ENCODE measurements at places on chromosomes 6 and 20. TPM values are rescaled to one million over a fixed set of nuclear protein-coding genes. Genes with fewer than 3 reads are reported as not detected.

GRCh38 chr6:43193929-43194328, 11.9 kb downstream of the CUL9 start:
- no peak overlapping the region for H3K27ac ChIP-seq
- no peak overlapping the region for H3K4me3 ChIP-seq
- H3K4me1 ChIP-seq: no peaks in the 10 kb centered on the region

Gene CYP24A1
- total RNA-seq: 7.1 TPM

Gene PSMB9
- 5.7 TPM for total RNA-seq

Gene GSTA1
- 175 TPM for total RNA-seq

Gene KHDRBS2
- 3.9 TPM for total RNA-seq

- peak overlapping the region; percentile 92 for H3K27ac ChIP-seq
- H3K4me3 ChIP-seq: peak overlapping the region; percentile 66
- DNase-seq: no peak
- peaks cover 54% of the 10 kb centered on the region for H3K4me1 ChIP-seq
- no peaks in the 10 kb centered on the region for H3K27me3 ChIP-seq
Observed at GRCh38 chr20:50107796-50108331, 5.1 kb downstream of the UBE2V1 start.

Gene RBL1
- 7.6 TPM for total RNA-seq

- H3K4me1 ChIP-seq: peaks cover 25% of the 10 kb centered on the region
- peaks cover 3% of the 10 kb centered on the region for H3K27me3 ChIP-seq
- H3K27ac ChIP-seq: peak overlapping the region; percentile 97
- H3K36me3 ChIP-seq: peaks cover 10% of the 10 kb centered on the region
- H3K4me3 ChIP-seq: peak overlapping the region; percentile 80
- no peak for DNase-seq
Observed at GRCh38 chr6:53926505-53926904, 131.7 kb downstream of the LRRC1 start.

DNA sequence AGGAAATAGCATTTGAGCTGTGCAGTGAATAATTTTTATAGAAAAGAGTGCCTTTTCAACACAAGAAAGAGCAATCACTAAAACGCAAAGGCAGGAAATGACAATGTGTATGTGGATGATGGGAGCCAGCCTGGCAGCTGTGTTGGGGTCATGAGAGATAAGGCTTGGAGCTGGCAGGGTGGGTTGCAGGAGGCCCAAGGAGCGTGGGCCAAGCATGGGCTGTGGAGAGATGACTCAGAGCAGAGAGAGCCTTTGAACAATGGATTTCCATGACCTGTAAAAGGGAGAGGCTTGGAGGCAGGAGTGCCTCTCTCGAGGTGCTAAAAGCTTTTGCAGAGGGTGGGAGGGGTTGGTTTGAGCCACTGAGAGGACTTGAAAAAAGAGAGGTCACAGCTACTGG, 6.6 kb upstream of the TBC1D7 start:
- DNase-seq: no peak
- H3K27me3 ChIP-seq: no peaks in the 10 kb centered on the region
- no peak overlapping the region for H3K27ac ChIP-seq
- peaks cover 13% of the 10 kb centered on the region for H3K4me1 ChIP-seq

- peaks cover 39% of the 10 kb centered on the region for H3K27me3 ChIP-seq
- H3K4me1 ChIP-seq: peaks cover 37% of the 10 kb centered on the region
- H3K4me3 ChIP-seq: no peak overlapping the region
- DNase-seq: no peak
Observed at GRCh38 chr6:36805096-36805797, 34.0 kb downstream of the CPNE5 start.

Gene PI16
- not detected for total RNA-seq

GRCh38 chr20:16761305-16761829, 13.2 kb downstream of the OTOR start:
- no peaks in the 10 kb centered on the region for H3K27me3 ChIP-seq
- peak overlapping the region; percentile 69 for H3K4me3 ChIP-seq
- no peak for DNase-seq
- peaks cover 26% of the 10 kb centered on the region for H3K4me1 ChIP-seq
- H3K36me3 ChIP-seq: no peaks in the 10 kb centered on the region

Gene KCNQ5
- total RNA-seq: 1.7 TPM

Gene LY6G6C
- total RNA-seq: 2.5 TPM

DNA sequence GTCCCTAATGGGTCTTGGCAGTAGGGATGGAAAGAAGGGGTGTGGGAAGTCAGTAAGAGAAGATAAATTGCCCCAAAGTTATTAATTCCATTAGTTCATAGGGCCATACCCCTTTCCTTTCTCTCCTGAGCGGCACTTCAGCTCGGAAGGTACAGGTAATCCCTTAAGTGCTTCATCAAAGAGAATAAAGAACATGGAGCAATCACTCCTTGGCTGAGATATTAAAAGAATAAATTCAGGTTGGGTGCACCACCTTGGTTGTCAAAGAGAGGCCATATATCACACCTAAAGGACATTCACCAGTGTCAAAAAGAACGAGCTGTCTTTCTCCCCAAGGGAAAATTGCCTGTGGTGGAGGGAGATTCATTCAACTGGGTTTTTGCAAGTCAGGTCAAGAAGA, 87.5 kb downstream of the EDN3 start:
- no peak for DNase-seq
- peaks cover 12% of the 10 kb centered on the region for H3K4me1 ChIP-seq
- H3K4me3 ChIP-seq: no peak overlapping the region
- no peaks in the 10 kb centered on the region for H3K36me3 ChIP-seq
- H3K27me3 ChIP-seq: peaks cover 3% of the 10 kb centered on the region

GRCh38 chr6:135861189-135861588, 9.7 kb downstream of the PDE7B start:
- H3K27ac ChIP-seq: no peak overlapping the region
- no peaks in the 10 kb centered on the region for H3K27me3 ChIP-seq
- peaks cover under 1% of the 10 kb centered on the region for H3K4me1 ChIP-seq
- DNase-seq: no peak

DNA sequence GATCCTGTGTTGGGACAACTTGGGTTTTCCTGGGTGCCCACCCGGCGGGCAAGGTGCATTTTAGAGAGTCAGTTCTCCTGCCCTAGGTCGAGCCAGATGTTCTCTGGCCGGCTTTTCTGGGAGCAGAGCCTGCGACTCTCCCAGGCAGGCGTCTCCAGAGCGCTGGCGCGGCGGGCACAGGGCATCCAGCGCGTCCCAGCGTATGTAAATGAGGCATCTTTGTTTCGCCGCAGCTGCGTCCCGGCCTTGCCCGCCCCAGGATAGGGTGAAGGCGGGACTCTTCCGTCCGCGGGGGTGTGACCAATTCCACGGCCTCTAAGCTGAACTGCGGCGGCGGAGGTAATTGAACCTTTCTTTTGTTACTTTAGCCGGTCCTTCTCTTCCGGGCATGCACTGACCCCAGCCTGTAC, 9.1 kb downstream of the GRIK2 start:
- peaks cover 19% of the 10 kb centered on the region for H3K4me1 ChIP-seq
- H3K27me3 ChIP-seq: peaks cover 86% of the 10 kb centered on the region
- H3K36me3 ChIP-seq: no peaks in the 10 kb centered on the region
- H3K4me3 ChIP-seq: peak overlapping the region; percentile 86
- no peak for DNase-seq

DNA sequence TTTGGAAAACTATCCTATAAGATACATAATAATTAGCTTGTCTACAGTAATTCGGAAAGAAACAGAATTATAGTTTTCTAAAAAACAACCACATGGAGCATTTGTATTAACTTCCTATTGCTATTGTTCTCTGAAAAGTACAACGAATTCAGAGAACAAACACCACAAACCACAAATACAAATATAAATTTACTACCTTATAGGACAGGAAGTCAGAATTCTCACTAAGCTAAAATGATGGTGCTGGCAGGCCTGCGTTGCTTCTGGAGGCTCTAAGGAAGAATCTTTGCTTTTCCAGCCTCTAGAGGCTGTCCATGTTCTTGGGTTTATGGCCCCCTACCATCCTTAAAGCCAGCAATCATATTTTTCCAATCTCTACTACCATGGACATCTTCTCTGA, 173.6 kb upstream of the TCF21 start:
- H3K4me1 ChIP-seq: no peaks in the 10 kb centered on the region
- no peaks in the 10 kb centered on the region for H3K36me3 ChIP-seq
- H3K4me3 ChIP-seq: no peak overlapping the region
- no peak for DNase-seq

GRCh38 chr6:82904860-82905259, 160.8 kb downstream of the UBE3D start:
- H3K27ac ChIP-seq: no peak overlapping the region
- peaks cover 17% of the 10 kb centered on the region for H3K4me1 ChIP-seq
- H3K36me3 ChIP-seq: no peaks in the 10 kb centered on the region
- H3K4me3 ChIP-seq: no peak overlapping the region

GRCh38 chr6:85252552-85252951, 197.3 kb upstream of the NT5E start:
- H3K36me3 ChIP-seq: no peaks in the 10 kb centered on the region
- no peak overlapping the region for H3K4me3 ChIP-seq

DNA sequence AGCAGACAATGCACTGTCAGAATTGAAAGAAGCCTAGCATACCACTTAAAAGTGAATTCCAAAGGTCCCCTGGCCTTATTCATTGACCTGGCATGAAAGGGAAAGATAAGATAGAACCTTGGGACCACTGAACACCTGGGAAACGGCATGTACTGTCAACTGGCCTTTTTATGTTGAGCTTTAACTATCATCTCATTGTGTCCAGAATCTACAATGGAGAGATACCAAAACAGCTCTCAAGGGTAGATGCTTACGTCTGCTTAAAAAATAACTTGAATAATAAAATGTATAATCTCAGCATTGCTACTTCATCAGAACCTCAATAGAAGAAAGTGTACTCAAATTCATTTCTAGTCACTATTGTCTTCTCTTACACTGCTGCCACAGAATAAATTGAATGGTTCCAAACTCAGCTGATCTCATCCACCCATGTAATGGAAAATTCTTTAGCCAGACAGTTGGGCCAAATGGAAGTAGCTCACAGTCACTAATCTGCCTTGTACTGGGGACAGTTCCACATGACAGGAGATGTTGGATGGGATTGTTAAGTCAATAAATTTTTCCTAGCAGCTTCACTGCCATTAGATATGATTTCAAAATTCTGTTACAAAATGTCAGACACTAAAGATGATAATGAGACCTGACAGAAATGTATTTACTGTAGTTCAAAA, 93.8 kb downstream of the MLIP start:
- DNase-seq: no peak
- no peak overlapping the region for H3K27ac ChIP-seq
- no peak overlapping the region for H3K4me3 ChIP-seq

DNA sequence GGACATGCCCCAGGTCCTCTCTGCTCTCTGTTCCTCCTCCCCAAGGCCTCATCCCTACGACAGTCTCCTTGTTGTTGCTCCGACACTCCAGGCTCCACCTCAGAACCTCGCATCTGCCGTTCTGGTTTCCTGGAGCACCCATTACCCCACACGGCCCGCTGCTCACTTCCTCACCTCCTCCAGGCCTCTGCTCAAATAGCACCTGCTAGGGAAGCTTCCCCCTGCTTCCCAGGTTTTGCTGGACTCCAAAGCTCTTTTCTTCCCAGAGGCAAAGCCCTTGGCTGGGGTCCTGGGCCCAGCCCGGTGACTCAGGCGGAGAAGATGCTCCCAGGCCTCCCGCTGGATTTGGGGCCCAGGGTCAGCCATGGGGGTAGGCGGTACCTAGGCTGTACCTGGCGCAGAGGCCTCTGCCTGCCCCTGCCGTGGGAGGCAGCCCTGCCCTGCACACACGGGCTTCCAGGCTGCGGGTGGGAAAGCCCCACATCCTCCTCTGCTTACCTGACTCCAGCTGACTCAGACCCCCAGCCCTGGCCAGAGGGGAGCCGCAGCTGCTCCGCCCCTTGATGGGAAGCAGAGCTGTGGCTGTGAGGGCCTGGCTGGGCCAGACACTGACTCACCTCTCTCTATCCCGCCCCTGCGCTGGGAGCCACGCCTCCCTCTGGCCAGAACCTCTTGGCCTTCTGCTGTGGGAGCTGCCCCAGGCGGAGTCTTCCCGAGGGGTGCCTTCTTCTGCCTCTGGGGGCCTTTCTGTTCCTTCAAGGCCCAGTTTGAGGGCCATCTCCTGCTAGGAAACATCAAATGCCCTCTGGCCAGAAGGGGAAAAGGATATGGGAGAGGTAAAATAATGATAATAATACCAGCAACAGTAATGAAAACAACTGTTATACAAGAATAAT, 130.5 kb downstream of the CEBPB start:
- DNase-seq: no peak
- peaks cover 12% of the 10 kb centered on the region for H3K4me1 ChIP-seq
- H3K27me3 ChIP-seq: peaks cover 7% of the 10 kb centered on the region

DNA sequence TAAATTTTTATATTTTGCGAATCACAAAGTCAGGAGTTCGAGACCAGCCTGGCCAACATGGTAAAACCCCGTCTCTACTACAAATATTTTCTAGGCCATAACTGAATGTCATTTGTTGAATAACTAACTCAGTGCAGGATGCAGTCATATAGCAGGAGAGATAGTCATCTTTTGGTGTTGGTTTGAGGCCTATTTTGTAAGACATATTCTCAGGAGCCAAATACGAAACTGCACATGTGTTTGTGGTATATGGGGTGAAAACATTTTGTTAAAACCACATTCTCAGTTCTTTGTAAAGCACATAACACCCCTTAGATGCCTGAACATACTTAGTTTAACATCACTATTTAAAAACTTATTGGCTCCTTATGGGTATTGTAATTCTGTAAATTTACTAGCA, 4.7 kb upstream of the ENPP5 start:
- H3K4me3 ChIP-seq: no peak overlapping the region
- no peak overlapping the region for H3K27ac ChIP-seq
- no peak for DNase-seq
- H3K36me3 ChIP-seq: no peaks in the 10 kb centered on the region
- no peaks in the 10 kb centered on the region for H3K4me1 ChIP-seq

GRCh38 chr20:18279242-18279641, 9.1 kb upstream of the ZNF133 start:
- H3K4me3 ChIP-seq: no peak overlapping the region
- H3K27ac ChIP-seq: no peak overlapping the region
- H3K36me3 ChIP-seq: no peaks in the 10 kb centered on the region
- H3K27me3 ChIP-seq: peaks cover 49% of the 10 kb centered on the region
- no peak for DNase-seq

- no peak for DNase-seq
- H3K27ac ChIP-seq: peak overlapping the region; percentile 93
- peaks cover 19% of the 10 kb centered on the region for H3K4me1 ChIP-seq
- H3K27me3 ChIP-seq: no peaks in the 10 kb centered on the region
- no peak overlapping the region for H3K4me3 ChIP-seq
- no peaks in the 10 kb centered on the region for H3K36me3 ChIP-seq
Observed at GRCh38 chr6:135850882-135851281, 619 bp upstream of the PDE7B start.

Gene DNAH8
- 0.05 TPM for total RNA-seq

Gene PACRG
- total RNA-seq: 5.6 TPM

DNA sequence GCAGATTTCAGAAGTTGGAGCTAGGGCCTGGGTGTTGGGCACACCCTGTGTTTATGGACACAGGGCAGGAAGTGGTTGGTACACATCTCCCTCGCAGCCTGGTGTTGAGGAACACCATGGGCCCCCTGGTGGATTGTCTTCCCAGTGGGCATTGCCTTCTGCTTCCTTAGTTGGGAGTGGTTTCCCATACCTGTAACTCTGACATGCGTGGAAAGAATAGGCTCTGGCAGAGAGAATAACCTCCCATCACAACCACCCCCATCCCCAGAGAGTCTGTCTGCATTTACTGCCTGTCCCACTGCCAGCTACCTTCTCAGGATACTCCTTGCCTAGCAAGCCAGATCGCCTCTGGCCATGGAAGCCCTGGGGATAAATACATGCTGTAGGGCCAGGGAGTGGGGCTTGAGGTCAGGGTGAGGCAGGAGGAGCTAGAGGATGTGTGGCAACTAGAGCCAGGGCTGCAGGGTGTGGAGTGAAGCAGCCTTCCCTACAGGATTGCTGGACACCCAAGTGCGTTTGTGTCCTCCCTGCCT, 14.7 kb downstream of the LRRC73 start:
- no peaks in the 10 kb centered on the region for H3K36me3 ChIP-seq
- no peak for DNase-seq
- no peak overlapping the region for H3K4me3 ChIP-seq
- H3K4me1 ChIP-seq: peaks cover 25% of the 10 kb centered on the region
- peak overlapping the region; percentile 86 for H3K27ac ChIP-seq
- no peaks in the 10 kb centered on the region for H3K27me3 ChIP-seq
